Bronchial epithelial cell (primary cell): ENCODE measurements at places on chromosomes 1 and 21. TPM values are rescaled to one million over a fixed set of nuclear protein-coding genes. Genes with fewer than 3 reads are reported as not detected.

Gene ERICH3
- not detected in 2 replicates for total RNA-seq

Gene PDZK1
- total RNA-seq: under 0.01 and 0.26 TPM in 2 replicates

Gene SLC35E2B
- 14.0 and 17.0 TPM in 2 replicates for total RNA-seq

Gene HUNK
- total RNA-seq: under 0.01 TPM in 2 replicates

Gene ZC3H11A
- total RNA-seq: 58.2 and 78.0 TPM in 2 replicates
